Skeletal muscle cell (primary cell): ENCODE measurements at places on chromosomes 16 and 17.

DNA sequence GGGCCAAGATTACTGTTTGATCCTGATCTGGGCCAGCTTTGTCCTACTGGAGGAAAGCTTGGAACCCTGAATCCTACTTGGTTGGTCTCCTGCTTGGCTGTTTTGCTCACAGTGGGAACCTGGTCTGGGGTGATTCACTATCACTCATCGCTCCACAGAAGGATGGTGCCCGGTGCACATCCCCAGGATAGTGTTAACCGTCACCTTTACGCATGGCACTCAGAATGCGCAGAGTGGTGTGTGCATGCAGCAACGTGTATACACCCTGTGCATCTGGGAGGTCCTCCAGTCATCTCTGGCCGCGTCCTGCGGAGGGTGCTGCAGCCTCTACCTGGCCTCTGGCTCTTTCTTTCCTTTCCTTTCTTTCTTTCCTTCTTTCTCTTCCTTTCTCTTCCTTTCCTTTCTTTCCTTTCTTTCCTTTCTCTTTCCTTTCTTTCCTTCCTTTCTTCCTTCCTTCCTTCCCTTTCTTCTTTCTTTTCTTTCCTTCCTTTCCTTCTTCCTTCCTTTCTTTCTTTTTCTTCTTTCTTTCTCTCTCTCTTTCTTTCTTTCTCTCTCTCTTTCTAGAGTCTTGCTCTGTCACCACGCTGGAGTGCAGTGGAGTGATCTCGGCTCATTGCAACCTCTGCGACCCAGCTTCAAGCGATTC lies 13.1 kb downstream of the SOCS3 start:
- no peak for DNase-seq

GRCh38 chr17:35314415-35315216 lies 58.8 kb downstream of the SLFN11 start:
- DNase-seq = no peak

- no peak for DNase-seq
Observed at GRCh38 chr17:61648587-61648986, 57.6 kb upstream of the NACA2 start.

- no peak for DNase-seq
Observed at GRCh38 chr16:67441271-67441753, 10.4 kb downstream of the HSD11B2 start.

DNA sequence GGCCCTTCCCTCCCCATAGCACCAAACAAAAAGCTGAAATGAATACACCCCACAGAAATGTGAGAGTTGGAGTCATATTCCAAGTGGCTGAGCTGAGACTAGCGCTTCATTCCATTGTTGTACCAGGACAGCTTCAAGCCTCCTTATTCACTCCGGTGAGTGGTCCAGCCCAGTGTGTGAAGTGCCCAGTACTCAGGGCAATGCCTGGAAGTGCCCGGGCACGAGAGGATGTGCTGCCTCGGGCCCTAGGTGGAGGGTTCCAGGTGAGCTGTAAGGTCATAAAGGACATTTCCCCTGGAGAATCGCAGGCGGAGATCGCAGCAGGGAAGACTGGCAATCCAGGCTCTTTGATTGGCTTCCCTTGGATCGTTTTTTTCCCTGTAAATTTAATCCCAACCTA lies 5.4 kb upstream of the CYLD start:
- no peak for DNase-seq

DNA sequence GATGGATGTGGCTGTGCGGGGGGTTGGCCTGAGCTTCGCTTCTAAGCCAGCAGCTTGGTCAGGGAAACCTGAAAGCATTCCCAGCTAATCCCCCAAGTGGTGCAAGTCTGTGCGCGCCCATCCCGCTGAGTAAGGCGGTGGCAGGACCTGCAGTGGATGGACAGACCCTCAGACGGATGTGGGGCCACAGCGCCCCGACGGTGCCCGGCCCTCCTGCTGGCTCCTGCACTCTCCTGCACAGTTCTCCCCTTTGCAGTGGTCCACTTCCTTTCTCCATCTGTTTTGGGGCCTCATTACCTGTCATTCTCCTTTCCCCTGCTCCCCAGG lies 2.3 kb downstream of the ATP2A1 start:
- no peak for DNase-seq

DNA sequence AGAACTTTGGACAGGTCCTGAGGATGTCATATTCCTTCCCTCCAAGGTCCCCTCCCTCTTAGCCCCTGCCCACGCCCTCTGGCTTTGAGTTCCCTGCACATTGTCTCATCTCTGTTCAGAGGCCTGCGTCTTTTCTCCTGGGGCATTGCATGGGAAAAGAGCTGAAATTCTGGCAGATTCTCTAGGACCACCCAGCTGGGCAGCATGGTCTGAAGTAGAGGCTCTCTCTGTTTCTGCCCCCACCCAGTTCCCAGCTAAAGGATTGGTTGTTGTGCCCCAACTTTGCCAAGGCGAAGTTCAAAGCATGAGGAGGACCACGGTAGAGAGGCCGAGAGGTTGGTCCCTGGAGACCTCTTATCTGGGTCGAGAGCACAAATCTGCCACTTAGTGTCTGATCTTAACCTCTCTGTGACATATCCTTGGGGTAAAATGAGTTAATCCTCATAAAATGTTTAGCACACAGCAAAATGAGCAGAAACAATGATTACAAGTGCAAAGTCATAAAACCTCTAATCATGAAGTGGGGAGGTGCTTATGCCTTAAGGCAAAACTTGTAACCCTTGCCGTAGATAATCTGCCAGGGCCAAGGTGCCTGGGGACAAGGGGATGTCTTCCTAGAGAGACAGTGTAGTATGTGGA lies 2.4 kb downstream of the ABAT start:
- DNase-seq = no peak
